ENCODE measurements at places on chromosomes 5 and 9. TPM values are rescaled to one million over a fixed set of nuclear protein-coding genes. Genes with fewer than 3 reads are reported as not detected.
A peak's percentile ranks its signal among the peaks of the same experiment; 100 is the strongest.

DNA sequence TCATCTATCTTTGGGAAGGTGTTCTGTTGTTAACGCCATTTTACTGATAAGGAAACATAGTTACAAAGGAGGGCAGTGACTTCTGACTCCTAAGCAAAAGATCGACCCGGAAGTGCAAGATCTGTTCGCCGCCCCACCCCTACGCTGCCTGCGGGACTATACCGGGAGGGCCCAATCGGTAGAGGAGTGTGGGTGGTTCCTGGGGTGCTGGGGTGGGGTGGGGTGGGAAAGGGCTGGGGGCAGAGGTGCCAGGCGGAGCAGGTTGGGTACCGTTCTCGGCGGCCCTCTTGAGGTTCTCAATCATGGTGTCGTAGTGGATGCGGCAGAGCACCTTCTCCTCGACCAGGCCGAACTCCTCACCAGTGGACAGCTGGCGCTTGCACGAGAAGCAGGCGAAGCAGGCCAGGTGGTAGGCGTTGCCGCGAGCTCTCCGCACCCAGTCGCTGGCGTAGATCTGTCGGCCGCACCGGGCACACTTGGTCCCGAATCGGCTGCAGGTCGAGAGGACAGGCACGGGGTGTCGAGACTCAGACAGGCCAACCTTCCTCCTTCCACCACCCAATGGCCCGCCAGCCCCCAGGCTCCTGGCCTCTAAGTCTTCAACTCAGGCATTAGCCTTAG lies 11.8 kb downstream of the LHX6 start:
- no peak for DNase-seq

DNA sequence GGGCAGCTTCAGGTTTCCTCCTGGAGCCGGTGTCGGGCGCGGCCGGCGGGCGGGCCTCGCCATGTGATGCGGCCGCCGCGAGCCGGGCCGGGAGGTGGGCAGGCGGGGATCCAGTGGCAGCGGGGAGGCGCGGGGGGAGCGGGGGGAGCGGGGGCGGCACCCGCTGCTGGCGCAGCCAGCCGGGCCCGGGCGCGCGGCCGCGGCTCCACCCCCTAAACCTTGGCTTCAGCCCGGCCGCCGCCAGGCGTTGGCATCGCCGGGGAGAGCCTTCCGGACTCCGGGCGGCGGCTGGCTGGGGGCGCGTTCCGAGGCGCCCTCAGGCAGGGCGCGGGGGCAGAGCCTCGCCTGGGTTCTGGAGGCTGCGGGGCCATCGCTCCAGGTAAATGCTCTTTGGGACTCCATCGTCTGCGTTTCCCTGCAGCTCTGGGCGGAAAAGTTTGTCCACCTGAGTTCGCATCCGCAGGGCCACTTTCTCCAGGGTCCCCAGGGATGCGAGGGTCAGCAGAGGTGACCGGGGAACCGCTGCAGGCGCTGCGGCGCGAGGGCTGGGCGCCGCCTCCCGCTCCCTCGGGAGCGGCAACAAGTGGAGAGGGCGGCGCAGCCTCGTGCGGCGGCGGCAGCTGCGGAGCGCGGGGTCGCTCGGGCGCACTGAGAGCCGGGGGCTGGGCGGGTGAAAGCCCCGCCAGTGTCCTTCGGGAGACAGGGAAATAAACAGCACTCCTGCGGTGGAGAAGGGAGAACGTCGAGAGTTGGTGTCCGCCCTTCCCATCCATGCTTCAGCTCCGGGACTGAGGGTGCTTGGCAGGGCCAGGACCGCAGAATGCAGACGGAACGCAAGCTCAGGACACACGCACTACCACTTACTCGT lies at the start of gene ARHGEF28:
TSS of gene ARHGEF28 (plus strand) at position 253 of the 868 bp plus-strand sequence. CDS start 58,656 bp downstream, outside the sequence.
- peak; percentile 19 for DNase-seq

- no peak for DNase-seq
These were observed 2071.2 kb upstream of the CDH6 start for GRCh38 chr5:29122306-29122705.

DNA sequence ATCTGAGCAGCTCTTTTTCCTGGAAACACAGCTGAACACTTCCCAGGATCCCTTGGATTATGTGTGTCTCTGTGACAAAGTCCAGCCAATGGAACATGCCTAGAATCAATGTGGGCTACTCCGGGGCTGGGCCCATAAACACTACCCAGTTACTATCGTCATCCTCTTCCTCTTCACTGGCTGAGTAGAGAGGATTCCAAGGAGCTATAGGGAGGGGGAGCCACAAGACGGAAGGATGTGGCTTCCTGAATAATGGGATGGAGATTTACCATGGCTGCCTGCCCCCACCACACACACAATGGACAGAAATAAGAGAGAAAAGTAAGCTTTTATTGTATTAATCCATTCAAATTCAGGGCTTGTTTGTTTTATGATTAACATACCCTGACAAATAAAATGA lies 22.1 kb upstream of the TAS2R1 start:
- DNase-seq: no peak

The FOXI1 gene
- 5.4 TPM for polyA plus RNA-seq

The ENDOG gene
- 6.8 TPM for polyA plus RNA-seq

The TMEM215 gene
- 0.54 TPM for polyA plus RNA-seq

Measured in left renal cortex interstitium (tissue), 4 donors.